ENCODE measurements at places on chromosomes 4 and X.

GRCh38 chrX:103157496-103158316 is 57.2 kb upstream of the BEX4 start:
- peak; percentile 31 for DNase-seq

GRCh38 chr4:104860238-104861123 is 286.2 kb upstream of the TET2 start:
- peak; percentile 62 for DNase-seq

- no peak for DNase-seq
These were observed 7.4 kb upstream of the FGFRL1 start for GRCh38 chr4:1004071-1004418.

DNA sequence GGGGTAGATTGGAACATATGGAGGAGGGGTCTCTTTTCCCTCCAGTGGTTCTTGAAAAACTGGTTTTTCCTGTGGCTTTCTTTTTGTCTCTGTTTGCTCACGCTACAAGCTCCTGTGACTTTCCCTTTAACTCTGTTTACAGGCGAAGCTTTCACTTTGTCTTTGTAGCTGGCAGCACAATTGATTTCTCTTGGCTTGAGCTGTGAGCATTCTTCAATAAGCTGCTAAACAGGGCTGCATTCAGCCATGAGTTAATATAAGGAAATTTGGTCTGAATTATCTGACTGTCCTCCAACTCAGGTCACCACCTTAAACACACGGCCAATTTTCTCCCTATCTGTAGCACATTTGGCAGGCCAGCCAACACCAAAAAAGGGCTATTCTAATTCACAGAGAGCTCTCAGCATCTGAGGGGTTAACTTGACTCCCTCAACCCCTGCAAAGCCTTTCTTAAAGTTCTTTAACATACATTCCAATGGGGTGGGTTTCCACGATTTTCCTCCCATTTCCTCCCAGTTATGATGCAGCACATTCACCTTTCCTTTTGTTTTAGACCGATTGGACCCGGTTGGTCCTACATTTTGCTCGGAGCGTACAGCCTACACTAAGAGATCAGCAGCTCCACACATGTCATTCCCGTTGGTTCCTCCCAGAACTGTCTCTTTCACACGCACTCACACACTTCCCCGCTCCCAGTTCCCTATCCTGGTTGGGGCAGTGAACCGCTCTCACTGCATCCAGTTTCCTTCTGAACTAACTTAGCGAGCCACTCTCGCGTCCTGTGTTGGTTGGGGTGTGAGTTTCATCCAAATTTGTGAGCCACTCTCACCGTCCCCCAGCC is 45.4 kb downstream of the UGT2A3 start:
- DNase-seq = no peak

DNA sequence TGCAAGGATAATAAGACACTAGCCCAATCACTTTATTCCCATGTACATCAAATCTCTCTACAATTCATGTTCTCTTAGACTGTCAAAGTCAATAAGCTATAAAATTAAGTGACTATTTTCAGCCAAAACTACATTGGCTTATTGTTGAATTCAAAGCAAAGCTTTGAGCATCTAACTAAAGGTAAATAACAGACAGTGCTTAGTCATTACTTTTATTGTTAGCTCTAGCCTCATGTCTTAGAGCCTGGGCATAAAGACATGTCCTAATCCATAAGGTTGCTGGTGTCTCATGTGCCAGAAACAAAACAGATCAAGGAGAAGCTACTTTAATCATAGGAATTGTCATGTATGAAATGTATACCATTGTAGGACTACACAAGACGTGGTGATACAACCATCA is 103.1 kb upstream of the UNC5C start:
- no peak for DNase-seq

DNA sequence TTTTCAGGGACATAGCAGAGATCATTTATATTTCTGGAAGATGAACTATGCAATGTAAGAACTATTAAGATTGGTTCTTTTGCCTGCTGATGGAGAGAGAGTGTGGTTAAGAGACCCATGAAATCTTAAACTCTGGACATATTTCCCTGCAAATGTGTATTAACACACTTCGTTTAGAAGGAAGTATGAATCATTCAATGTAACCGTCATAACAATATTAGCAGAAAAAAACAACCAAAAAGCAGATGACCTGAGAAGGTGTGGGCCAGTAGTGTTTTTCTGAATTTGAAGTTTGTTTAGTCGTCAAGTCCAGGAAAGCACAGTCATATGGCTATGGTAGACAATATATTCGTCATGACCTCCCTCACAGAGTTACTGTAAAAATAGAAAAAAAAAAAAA is 2.5 kb upstream of the TMPRSS11D start:
- DNase-seq = peak; percentile 37

DNA sequence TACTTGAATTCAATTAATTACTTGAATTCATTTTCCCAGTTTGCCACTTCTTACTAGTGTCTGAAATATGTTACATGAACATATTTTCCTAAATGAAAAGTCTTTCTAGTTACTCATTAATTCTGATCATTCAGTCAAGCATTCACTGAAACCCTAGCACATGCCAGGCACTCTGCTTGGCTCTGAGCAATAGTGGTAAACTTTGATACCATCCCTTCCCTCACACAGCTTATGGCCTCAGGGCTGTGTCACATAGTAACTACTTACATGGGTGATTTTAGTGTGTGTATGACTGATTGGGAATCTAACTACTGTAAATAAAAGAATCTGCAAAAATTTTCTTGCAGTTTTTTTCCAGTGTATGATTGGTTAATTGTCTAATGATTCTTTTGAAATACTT is 32.7 kb downstream of the METAP1 start:
- DNase-seq = peak; percentile 8

DNA sequence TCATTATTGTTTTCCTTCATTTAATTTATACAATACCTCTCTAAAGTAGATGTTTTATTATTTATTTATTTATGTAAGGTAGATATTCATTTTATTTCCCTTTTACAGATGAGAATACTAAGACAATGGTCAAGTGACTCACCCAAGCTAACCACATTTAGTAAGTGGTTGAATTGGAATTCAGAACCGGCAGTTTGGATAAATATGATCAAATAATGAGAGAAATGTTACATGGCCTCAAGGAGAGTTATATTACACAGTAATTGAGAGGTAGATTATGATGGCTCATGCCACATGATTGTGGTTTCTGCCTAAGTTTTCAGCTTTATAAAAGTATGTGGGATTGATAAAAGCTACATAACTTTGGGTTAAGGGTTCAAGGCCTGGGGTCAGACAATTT is 239.4 kb upstream of the BOD1L1 start:
- DNase-seq = peak; percentile 38

All from fibroblast of upper back skin (primary cell).